ENCODE measurements at places on chromosomes 7 and 10. TPM values are rescaled to one million over a fixed set of nuclear protein-coding genes. Genes with fewer than 3 reads are reported as not detected.

The ACTL6B gene
- not detected for total RNA-seq

DNA sequence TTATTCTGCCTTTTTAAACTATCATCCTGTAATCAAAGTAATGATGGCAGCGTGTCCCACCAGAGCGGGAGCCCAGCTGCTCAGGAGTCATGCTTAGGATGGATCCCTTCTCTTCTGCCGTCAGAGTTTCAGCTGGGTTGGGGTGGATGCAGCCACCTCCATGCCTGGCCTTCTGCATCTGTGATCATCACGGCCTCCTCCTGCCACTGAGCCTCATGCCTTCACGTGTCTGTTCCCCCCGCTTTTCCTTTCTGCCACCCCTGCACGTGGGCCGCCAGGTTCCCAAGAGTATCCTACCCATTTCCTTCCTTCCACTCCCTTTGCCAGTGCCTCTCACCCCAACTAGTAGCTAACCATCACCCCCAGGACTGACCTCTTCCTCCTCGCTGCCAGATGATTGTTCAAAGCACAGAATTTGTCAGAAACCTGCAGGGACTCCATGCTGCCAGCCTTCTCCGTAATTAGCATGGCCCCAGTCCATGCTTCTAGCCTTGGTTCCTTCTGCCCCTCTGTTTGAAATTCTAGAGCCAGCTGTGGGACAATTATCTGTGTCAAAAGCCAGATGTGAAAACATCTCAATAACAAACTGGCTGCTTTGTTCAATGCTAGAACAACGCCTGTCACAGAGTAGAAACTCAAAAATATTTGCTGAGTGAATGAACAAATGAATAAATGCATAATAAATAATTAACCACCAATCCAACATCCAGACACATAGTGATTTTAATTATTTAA lies 151.7 kb downstream of the EGFR start:
- no peaks in the 10 kb centered on the region for H3K4me1 ChIP-seq
- no peak overlapping the region for H3K4me3 ChIP-seq
- H3K36me3 ChIP-seq = no peaks in the 10 kb centered on the region
- no peak for DNase-seq
- H3K27me3 ChIP-seq = no peaks in the 10 kb centered on the region

The CCAR1 gene
- total RNA-seq = 52.2 TPM

The GATA3 gene
- total RNA-seq = 0.15 TPM

DNA sequence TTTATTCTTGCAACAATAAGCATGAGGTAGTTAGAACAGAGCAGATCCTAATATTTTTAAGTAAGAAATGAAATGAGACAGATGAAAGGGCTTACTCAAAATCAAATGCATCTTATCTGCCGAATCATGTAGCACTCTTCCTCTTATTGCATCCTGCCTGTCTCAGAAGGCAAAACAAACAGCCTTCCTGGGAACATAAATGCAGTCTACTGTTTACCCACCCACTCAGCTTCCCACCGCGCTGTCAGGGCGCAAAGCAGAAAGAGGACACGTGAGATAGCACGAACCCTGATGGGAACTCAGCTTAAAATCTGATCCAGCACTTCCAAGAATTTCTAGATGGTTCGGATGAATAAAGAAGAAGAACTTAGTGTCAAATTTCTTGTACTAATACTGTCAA lies 114.4 kb upstream of the CDK1 start:
- H3K4me1 ChIP-seq = peaks cover 1% of the 10 kb centered on the region
- H3K36me3 ChIP-seq = no peaks in the 10 kb centered on the region
- DNase-seq = no peak
- H3K27me3 ChIP-seq = no peaks in the 10 kb centered on the region
- H3K27ac ChIP-seq = no peak overlapping the region

- no peaks in the 10 kb centered on the region for H3K36me3 ChIP-seq
- H3K4me1 ChIP-seq = no peaks in the 10 kb centered on the region
- H3K27me3 ChIP-seq = no peaks in the 10 kb centered on the region
Measured at GRCh38 chr7:142168746-142169145, 57.2 kb downstream of the MGAM2 start.

DNA sequence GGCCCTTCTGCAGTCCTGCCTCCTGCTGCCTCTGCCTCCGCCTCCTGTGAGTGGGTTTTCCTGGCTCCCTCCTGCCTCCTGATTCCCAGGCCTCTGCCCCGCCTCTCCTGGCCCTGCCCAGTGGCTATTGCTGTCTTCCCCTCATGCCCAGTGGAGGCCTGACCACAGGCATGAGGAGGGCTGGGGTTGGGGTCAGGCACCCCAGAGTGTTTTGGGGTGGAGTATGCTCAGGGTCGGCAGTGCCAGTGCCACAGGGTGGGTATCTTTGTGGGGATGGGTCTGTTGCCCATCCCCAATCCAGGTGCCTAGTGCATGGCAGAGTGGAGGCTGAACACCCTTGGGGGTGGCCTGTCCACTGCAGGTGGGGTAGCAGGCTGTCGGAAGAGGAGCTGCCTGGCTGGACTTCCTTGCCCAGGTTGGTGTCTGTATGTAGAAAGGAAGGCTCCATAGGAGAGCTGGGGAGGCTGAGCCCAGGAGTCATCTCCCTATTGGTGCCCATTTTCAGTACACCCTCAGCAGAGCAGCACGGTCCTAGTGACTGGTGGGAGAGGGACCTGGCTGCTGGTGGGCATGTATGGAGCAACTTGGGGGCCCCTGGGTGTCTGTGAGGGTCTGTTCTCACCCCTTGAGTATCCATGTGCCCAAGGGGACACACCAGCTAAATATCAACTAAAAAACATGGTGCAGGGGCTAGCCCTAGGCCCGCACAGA lies 62.2 kb downstream of the ARHGAP22 start:
- H3K4me3 ChIP-seq = no peak overlapping the region
- no peaks in the 10 kb centered on the region for H3K27me3 ChIP-seq
- H3K4me1 ChIP-seq = peaks cover 7% of the 10 kb centered on the region
- no peaks in the 10 kb centered on the region for H3K36me3 ChIP-seq
- no peak for DNase-seq
- H3K27ac ChIP-seq = no peak overlapping the region

GRCh38 chr10:76769161-76769560 lies 868.4 kb downstream of the KCNMA1 start:
- H3K36me3 ChIP-seq = no peaks in the 10 kb centered on the region
- H3K4me3 ChIP-seq = no peak overlapping the region
- DNase-seq = no peak
- no peak overlapping the region for H3K27ac ChIP-seq
- no peaks in the 10 kb centered on the region for H3K4me1 ChIP-seq
- H3K27me3 ChIP-seq = no peaks in the 10 kb centered on the region

DNA sequence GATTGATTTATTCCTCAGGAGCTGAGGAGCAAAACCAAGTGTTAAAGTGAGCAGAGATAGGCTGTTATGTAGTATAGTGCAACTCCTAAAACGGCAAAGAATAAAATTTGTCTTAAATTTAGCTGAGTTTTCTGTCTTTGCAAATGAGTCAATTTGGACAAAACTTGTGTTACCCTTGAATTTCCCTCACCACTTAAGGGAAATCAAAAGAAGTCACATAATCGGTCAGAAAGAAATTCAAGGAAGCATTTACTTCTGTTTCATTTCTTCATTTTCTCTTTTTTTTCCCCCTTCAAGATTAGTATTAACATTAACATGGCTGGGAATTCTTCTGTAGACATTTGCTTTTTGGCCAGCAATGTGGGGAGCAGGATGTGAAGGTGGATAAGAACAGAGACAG lies 13.9 kb downstream of the LSMEM1 start:
- H3K36me3 ChIP-seq = no peaks in the 10 kb centered on the region
- DNase-seq = no peak
- no peaks in the 10 kb centered on the region for H3K4me1 ChIP-seq
- H3K27ac ChIP-seq = no peak overlapping the region

DNA sequence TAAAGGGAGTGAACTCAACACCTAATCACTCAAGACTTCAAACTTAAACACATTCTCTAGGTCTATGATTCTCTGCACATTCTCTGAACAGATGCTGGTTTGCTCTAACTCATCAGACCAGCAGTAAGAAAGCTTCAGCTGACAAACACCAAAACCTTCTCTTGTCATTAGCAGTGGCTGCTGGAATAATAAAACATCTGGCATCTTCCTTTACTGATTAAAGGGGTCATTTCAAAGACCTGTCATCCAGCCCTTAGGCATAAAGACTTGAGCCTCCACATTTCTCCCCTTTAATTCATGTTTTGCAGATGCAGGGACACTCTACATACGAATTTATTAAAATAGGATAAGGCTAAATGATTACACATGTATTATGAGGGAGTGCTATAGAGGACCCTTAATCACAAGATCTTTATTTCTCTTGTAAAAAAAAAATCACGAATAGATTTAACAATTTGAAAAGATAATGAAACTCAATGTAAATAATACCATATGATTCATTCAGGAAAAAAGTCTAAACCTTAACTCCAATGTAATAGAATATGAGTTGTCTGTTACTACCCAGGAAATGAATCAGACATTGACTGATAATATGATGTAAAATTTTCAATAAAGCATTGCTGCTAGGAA lies 152.4 kb upstream of the GNAI1 start:
- H3K27me3 ChIP-seq = no peaks in the 10 kb centered on the region
- no peak for DNase-seq
- no peak overlapping the region for H3K4me3 ChIP-seq
- H3K27ac ChIP-seq = no peak overlapping the region
- H3K4me1 ChIP-seq = no peaks in the 10 kb centered on the region

DNA sequence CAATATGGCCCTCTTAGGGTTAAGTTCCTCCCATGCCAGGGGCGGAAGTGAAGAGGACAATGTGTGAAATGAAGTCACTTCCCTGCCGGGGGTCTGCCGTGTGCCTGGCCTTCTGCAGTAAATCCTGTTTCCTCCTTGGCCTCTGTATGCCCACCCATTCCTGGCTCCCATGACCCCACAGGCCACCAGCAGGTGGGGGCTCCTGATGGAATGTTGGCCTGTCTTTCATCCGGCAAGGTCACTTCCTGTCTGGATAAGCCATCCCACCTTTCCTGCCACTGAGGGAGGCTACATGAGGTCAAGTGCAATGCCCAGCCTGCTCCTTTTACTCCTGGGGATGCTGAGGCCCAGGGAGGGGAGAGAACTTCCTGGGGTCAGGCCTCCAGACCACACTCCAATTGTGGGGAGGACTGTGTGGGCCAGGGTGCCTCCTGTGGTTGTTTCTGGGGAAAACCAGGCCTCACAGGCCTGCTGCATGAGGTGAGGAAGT lies 22.3 kb downstream of the PALD1 start:
- no peak overlapping the region for H3K4me3 ChIP-seq
- H3K27me3 ChIP-seq = no peaks in the 10 kb centered on the region
- H3K27ac ChIP-seq = no peak overlapping the region
- no peak for DNase-seq
- H3K4me1 ChIP-seq = peaks cover 10% of the 10 kb centered on the region
- no peaks in the 10 kb centered on the region for H3K36me3 ChIP-seq

The UPK3BL2 gene
- total RNA-seq = 3.4 TPM

All from ovary (tissue), 10 donors.